AG04449 (cell line): ENCODE measurements at places on chromosomes 3 and 15.

DNA sequence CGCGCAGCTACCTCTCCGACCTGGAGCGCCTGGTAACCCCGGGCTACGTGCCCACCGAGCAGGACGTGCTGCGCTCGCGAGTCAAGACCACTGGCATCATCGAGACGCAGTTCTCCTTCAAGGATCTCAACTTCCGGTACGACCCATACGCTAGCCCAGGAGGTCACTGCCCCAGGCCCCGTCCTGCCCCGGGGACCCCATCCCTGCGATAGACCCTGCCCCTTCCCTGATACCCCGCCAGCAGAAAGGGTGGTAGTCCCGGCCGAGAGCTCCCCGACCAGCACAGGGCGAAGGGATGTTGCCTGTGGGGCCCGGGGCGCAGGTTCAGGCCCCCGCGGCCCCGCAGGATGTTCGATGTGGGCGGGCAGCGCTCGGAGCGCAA is 2.3 kb downstream of the GNAT1 start:
- DNase-seq, result no peak

DNA sequence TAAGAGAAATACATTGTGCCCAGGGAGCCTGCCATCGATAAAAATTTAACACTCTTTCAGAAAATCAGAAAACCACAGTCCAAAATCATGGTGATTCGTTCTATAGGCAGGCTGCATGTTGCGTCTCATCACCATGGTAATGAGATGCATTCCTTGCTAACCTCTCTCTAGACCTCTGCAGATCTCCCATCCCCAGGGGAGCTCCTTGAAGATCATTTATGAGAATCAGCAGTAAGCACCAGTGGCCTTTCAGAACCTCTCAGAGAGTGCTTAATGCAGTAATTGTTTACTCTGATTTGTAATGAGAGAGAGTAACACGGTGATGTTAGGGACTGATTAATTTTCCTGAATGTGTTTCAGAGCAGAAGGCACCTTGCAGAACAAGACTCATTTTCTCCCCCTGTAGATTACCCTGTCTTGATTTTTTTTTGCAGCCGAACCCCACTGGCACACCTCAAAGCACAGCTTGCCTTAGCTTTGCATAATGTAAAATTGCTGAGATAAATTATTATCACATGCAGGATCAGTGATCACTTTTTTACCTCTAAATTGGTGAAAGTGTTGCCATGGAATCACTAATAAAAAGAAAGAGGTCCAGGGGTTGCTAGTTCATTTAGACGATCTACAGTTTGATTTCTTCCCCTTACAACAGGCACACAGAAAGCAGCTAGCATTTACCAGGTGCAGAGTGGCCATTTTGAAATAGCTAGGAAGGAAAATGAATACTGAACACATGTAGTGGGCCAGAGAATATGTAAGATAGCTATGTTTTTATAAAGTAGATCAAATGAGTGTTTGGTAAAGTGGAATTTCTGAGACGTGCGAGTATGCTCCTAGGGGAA is 98.9 kb upstream of the CHL1 start:
- no peak for DNase-seq

GRCh38 chr3:31105438-31106077 is 211.1 kb upstream of the GADL1 start:
- peak; percentile 86 for DNase-seq

- no peak for DNase-seq
These were observed 143.1 kb upstream of the CHRNA7 start for GRCh38 chr15:31887246-31887645.

- DNase-seq, result peak; percentile 37
These were observed 55.3 kb upstream of the CA12 start for GRCh38 chr15:63436872-63437375.

DNA sequence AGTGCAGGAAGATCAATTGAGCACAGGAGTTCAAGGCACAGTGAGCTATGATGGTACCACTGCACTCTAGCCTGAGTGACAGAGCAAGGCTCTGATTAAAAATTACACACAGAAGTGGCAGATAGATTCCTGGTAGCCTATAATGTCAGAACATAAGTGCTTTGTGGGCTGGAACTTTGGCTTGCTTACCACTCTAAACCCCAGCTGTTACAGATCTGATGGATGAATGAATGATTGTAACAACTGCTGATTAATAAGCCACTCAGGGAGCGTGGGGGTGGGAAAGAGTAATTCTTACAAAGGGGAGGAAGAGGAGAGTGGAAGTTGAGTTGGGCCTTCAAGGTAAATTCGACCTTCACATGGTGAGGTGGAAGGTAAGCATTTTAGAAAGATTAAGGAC is 40.9 kb upstream of the PTPN23 start:
- DNase-seq, result no peak

DNA sequence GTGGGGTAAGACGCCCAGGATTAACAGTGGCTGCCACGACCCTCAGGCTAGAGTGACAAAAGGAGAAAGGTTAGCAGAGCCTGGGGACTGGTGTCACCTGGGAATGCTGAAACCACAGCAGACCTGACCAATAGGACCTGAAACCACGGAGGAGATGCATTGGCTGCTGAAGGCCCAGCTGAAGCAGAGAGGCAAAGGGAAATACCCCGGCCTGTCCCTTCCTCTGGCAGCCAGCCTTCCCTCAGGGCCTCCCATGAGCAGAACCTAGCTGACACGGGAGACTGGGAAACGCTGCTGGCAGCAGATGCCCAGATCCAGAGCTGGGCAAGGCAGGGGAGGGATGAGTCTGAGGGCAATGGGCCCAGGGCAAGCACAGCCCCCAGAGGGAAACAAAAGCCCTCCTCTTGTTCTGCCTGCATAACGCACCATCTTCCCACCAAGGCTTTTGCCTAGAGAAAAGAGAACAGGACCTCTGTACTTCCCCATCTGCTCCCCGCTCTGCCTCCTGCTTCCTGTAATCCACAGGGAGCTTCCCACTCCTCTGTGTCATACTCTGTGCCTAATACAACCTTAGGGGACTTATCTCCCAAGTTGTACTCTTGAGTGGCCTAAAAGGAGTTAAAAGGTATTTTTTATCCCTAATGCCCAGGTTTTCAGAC is 216.2 kb downstream of the ABHD5 start:
- no peak for DNase-seq
